ENCODE measurements at places on chromosomes 7 and 10. TPM values are rescaled to one million over a fixed set of nuclear protein-coding genes. Genes with fewer than 3 reads are reported as not detected.

Gene AKR1E2
- total RNA-seq: 6.7 TPM

Gene IDI2
- total RNA-seq: 43.7 TPM

DNA sequence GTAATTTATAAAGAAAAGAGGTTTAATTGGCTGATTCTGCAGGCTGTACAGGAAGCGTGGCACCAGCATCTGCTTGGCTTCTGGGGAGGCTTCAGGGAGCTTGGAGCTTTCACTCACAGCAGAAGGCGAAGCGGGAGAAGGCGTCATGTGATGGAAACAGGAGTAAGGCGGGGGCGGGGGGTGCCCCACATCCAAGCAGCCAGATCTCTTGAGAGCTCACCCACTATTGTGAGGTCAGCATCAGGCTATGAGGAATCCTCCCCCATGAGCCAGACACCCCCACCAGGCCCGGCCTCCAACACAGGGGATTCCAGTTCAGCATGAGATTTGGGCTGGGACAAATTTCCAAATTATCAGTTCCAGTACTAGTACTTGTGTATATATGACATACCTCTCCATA is 46.2 kb downstream of the WDR37 start:
- DNase-seq: no peak

DNA sequence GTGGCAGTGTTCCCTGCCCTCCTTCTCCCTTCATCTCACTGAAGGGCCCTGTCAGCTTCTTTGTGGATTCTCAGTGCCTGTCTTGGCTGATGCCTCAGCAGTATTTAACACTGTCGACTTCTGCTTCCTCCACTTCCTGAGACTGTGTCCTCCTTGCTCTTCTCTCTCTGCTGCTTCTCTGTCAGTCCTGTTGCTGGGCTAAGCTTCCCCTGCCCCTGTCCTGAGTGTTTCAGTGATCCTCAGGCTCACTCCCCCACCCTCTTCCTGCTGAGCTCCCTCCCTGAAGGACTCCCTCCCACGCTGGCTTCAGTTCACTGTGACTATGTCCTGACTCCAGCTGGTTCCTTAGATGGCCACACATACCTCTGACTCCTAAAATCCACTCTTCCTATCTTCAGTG is 64.9 kb downstream of the CREM start:
- peak; percentile 50 for DNase-seq

- DNase-seq: no peak
Observed at GRCh38 chr7:15802425-15802824, 115.9 kb upstream of the MEOX2 start.

Measured in gastrocnemius medialis (tissue), 4 donors.